ENCODE measurements at places on chromosomes 1 and 21.

- no peak for DNase-seq
Observed at GRCh38 chr1:219402925-219403324, 210.0 kb downstream of the ZC3H11B start.

GRCh38 chr1:223652436-223652941, 13.0 kb downstream of the CAPN8 start:
- no peak for DNase-seq

GRCh38 chr1:63326473-63327380, 4.4 kb downstream of the FOXD3 start:
- no peak for DNase-seq

DNA sequence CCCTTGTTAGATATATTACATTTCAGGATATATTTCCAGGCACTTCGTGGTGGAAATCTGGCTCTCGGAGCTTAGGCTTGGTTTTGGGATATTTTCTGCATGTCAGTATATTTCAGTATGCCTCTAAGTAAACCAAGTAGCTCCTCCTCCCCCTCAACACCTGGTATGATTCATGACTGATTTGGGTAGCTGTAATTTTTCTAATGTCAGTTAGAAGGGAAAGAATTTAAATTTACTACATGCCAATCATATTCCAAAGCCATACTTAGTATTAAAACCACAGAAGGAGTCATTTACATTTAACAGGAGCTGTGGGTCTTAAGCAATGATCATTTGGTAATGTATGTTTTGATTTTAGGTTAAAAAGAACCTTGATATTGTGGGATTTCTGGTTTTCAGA, 40.6 kb downstream of the ST6GALNAC3 start:
- DNase-seq: no peak

DNA sequence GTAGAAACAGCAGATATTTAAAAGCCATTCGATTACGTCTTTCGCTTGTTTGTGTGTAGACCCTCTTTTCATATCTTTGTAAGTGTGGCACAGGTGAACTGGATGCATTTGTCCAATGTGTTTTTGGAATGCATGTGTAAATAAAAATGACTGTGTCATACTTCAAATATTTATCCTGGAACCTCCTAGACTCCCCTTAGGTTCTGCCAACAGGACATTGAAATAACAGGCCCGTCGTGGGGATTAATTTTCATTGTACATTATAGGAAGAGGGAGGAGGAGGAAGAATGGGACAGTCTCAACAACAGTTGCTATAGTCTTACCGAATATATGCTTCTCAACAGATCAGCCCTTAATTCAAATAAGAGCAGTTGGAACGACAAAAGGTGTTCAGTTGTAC, 95.8 kb downstream of the PRKAB2 start:
- DNase-seq: no peak

DNA sequence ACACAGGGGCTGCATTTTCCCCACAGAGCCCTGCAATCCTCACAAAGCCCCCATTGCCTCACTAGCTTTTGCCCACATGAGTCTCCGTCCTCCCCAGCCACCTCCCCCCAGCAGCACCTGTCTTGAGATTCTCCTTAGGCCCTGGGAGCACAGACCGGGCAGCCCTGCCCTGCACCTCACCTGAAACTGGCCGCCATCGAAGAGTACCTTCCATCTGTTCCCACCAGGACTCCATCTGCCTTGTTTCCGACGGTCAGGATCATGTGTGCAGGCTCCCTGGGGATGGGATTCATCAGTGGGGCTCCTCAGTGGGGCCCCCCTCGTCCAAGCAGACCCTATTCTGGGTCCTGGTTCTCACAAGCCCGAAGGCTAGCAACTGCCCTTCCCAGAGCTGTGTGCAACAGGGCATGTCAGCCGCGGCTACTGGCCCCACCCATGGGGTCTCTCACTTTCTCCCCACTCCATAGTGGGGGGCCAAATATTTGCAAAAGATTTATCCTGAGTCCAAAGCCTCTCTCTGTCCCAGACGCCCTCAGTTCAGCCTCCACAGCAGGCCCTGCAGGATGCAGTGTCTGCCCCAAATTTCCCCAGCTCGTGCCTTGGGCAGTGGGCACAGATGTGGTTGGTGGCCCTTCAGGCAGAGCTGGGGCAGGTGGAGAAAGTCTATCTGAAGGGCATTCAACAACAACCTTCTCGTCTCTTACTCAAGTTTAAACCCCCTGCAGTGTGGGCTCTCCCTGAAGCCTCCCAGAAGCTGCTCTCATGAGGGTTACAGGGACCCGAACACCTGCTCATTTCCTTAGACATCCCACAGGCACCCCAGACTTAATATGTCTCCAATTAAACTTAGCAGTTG, 4.8 kb downstream of the PDZK1IP1 start:
- no peak for DNase-seq

DNA sequence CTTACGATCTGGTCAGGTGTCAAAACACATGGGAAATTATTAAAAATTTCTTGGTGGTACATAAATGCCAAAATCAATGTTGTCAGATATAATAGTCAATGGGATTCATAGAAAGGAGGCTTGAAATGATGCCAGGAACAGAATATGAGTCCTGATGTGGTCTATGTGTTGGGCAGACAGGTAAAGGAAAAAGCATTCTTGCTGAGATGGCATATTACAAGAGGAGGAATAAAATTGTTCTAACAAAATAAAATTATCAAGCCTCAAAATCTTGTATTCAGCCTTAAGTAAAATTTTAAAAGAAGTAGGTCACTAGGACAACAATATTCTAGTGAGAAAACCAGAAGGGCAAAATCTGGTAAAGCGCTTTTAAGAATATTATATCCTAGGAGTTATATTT, 30.9 kb upstream of the EDEM3 start:
- DNase-seq: no peak

DNA sequence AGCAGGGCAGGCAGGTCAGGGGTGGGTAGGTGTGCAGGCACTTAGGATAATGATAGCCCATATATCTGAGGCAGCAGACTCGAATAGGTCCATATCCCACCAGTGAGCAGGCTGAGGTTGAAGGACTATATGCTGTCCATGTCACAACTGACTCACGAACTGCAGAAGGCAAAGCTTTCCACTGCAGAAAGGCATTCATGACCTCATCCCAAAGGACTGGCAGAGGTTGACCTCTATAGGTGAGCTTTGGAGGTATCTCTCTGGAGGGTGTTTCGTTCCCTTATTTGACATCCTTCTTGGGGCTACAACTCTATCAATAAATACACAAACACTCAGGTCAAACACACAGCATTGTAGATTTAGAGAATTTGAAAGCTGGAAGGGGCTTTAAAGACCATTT, 42.8 kb upstream of the MARK1 start:
- no peak for DNase-seq

GRCh38 chr1:93442008-93442666, 5.8 kb upstream of the FNBP1L start:
- no peak for DNase-seq

DNA sequence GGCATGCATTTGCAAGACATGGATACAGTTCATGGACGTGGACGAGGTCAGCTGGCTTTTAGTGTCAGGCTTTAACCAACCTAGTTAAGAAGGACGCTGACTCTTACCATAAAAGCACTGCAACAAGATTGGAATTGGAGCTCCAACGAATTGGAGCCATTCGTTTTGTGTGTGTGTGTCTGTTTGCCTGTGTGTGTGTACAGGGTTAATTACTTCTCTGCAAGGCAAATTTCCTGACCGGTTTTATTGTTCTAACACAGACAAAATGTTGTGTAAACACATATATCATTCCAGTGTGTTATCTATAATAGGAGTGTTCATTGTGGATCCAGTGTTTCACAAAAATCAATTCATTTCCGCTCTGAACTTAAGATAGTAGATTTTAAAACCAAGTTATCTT, 7.9 kb downstream of the ITSN1 start:
- no peak for DNase-seq

DNA sequence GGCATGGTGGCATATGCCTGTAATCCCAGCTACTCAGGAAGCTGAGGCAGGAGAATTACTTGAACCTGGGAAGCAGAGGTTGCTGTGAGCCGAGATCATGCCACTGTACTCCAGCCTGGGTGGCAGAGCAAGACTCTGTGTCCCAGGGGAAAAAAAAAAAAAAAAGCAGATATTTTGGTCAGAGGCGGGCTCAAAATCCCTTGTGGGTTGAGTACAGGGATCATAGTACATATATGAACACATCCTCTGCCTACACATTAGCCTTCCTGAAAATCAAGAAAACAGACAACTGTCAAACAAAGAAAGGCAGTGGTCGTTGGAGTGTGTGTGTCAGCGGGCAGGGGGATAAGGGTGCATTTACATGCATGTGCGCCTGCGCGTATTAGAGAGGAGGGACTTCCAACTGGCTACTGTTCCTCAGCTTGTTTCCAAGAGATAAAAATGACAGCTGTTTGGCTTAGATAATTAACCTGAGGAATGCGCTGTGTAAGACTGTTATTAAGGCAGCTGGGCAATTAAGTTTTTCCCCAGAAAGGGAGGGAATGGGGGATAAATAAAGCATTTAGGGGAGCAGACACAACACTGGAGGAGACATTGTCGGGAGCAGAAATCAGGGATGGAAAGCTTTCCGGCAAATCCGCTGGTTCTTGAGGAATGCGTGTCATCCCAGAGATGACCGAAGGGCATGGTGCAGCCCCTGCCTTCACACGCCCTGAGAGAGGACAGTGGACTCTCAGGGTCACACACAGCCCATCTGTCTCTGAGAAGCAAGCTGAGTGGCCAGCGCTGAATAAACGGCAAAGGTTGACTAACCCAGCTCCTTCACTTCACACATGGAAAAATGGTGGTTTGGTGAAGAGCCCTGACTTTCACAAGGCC, 6.4 kb downstream of the LAMB3 start:
- no peak for DNase-seq

- no peak for DNase-seq
Observed at GRCh38 chr1:229028544-229028943, 242.4 kb upstream of the RAB4A start.

GRCh38 chr1:192730198-192730597, 78.6 kb upstream of the RGS2 start:
- DNase-seq: no peak

GRCh38 chr21:19540287-19540686, 1136.7 kb upstream of the TMPRSS15 start:
- no peak for DNase-seq

GRCh38 chr1:55623311-55623710, 408.1 kb upstream of the USP24 start:
- DNase-seq: no peak

DNA sequence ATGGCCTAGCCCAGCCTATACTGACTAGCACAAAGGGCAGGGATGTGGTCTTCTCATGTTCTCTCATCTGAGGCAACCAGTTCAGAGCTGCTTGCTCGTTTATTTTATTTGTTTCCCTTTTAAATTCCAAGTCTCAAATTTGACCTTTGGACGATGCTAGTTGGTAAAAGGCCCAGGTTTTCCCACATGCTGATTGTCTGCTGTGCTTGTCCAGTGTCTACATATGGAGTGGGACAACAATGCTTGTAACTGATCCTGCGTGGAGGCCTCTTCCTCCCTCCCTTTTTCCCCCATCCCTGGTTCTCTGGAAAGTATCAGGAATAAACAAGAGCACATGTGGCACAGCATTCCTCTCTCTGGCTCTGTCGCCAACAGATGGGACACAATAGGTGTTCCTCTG, 34.0 kb upstream of the BEND5 start:
- no peak for DNase-seq

DNA sequence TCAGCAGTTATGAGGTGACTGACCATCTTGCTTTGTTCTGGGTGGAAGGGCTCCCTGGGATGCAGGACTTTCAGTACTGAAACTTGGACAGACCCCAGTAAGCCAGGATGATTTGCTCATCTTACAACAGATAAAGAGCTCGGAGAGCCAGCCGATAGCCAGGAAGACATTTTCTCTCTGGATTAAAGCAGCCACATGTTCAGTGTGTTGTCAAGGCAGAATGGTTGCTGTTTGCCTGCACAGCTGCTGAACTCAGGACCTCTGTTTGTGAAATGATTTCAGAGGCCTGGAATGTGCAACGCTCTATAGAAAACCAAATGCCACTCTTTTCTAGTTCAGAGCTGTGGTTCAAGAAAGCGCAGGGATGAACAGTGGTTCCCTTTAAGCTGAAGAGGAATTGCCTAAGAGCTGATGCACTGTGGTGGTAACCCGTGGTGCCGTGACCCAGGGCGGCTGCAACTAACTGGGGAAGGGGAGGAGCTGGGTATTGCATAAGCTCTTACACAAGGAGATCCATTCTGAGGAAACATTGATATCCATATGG, 40.7 kb downstream of the CASQ2 start:
- DNase-seq: no peak

GRCh38 chr1:201590474-201590873, 51.5 kb downstream of the NAV1 start:
- no peak for DNase-seq

GRCh38 chr1:229171934-229172333, 99.0 kb upstream of the RAB4A start:
- peak; percentile 76 for DNase-seq

GRCh38 chr1:3247521-3248121, 178.6 kb downstream of the PRDM16 start:
- DNase-seq: no peak

- no peak for DNase-seq
Observed at GRCh38 chr1:109269212-109269980, 13.5 kb downstream of the PSRC1 start.

DNA sequence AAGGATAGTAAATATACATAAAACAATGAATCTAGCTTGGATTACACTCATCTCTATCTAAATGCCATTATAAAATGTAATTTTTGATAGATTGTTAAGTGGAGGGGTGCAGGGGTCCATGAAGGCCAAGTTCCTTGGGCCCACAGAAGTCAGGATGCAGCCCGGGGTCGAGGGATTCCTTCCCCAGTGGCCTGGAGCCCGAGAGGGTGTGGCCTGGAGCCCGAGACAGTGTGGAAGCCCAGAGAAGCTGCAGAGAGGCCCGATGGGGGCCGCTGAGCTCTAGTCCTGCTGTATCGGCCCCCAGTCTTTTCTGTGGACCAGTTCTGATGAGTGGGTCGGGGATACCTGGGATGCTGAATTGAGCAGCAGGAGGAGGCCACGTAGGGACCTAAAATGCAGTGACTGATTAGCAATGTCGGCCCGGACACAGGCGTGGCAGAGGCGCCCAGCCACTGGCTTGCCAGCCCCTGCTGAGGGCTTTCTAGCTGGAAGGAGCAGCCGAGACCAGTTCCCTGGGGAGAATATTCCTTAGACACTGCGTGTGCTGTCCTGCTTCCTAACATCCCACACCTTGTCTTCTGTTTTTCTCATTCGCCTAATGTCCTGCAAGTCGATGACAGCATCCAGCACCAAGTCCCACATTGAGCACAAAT, 38.9 kb downstream of the UMODL1 start:
- no peak for DNase-seq

DNA sequence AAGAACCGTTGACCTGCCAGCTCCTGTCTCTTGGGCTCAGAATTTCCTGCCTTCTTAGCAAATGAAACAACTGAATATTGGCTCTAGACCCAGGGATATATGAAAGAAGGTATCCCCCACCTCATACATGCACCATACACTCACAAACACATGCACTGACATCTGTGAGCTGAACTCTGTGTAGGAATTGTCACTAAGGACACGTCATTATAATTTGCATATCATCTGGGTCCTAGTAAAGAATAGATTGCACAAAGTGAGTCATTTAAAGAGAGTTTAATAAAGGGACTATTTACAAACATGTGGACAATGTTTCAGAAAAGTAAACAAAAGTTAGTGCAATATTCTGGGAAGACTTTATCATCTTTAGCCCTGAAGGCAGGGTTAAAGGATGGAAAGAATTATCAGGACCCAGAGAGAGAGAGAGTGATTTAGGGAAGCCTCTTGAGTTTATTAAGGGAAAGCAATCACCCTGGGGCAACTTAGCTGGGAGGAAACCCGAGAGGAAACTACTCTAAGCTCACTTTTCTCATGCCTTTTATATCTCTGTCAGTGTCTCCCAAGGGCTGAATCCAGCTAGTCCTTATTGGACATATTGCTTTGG, 74.1 kb upstream of the PLA2G4A start:
- no peak for DNase-seq

- DNase-seq: no peak
Observed at GRCh38 chr1:220579317-220579716, 51.4 kb downstream of the MARK1 start.
